Activated T-helper 17 cell treated with anti-CD3 and anti-CD28 coated beads, Interleukin-2, amount 50 U/mL, for 72 hours (primary cell): ENCODE measurements at places on chromosomes 6 and 20. TPM values are rescaled to one million over a fixed set of nuclear protein-coding genes. Genes with fewer than 3 reads are reported as not detected.

Gene LY86
- not detected for total RNA-seq

Gene SMPD2
- total RNA-seq = 9.7 TPM

Gene SNTA1
- total RNA-seq = 6.5 TPM

Gene SUMO4
- 16.0 TPM for total RNA-seq

Gene RSPO3
- not detected for total RNA-seq
